ENCODE measurements at places on chromosomes 3 and 15. TPM values are rescaled to one million over a fixed set of nuclear protein-coding genes. Genes with fewer than 3 reads are reported as not detected.

DNA sequence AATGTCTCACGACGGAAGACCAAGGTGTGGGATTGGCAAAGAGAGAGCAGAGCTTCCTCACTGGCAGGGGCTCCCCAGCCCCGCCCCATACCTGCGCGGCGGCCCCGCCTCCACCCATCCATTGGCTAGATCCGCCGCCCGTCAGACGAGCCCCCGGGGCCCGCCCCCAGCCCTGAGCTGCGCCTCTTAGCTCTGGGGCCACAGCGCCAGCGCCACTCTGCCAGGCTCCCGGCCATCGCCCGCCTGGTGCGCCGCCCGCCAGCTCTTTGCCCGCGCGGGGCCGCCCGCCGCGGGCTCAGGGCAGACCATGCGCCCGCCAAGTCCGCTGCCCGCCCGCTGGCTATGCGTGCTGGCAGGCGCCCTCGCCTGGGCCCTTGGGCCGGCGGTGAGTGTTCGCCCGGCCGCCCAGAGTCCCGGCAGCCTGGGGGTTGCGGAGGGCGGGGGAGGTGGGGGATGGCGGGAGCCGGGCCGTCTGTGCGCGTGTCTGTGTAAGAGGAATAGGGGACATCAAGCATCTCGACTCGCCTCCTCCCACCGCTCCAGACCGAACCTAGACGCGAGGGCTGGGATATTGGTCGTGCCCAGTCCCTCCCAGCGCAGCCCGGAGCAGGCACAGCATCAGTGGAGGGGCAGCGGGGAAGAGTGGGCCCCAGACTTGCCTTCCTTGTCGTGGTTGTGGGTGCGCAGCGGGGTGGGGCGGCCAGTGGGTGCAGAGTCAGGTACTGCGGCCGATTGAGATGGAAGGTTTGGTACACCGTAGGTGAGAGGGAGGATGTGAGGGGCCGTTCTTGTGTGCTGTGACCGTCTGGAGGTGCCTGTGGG is at the start of gene VIPR1:
TSS of gene VIPR1 (plus strand) at position 215 of the 822 bp plus-strand sequence. CDS start at position 308, 93 bp downstream.
- peaks cover 10% of the 10 kb centered on the region for H3K4me1 ChIP-seq
- DNase-seq, result peak; percentile 88
- no peaks in the 10 kb centered on the region for H3K36me3 ChIP-seq
- H3K27ac ChIP-seq, result no peak within 1 kb of the TSS
- peak within 1 kb of the TSS; percentile 70 for H3K4me3 ChIP-seq

DNA sequence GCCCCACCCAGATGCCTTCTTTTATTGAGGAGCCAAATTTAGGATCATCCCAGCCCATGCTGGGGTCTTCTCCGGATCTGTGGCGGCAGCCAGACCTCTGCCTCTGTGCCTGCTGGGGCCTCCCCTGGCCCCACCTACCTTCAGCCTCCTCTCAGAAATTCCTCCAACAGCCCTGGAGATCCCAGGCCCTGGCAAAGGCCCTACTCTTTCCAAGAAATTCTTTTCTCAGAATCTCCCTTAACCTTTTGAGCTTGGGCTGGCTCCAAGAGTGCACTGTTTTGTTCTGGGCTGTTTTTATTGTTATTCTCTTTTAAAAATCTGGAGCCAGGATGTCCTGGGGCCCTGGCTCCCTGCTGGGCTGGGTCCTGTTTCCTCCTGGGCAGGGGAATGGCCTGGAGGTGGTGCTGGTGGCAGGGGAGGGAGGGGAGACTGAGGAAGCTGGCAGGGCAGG is 57.8 kb downstream of the GRIP2 start:
- no peaks in the 10 kb centered on the region for H3K27me3 ChIP-seq
- peaks cover 13% of the 10 kb centered on the region for H3K4me1 ChIP-seq
- DNase-seq, result no peak
- peaks cover 1% of the 10 kb centered on the region for H3K36me3 ChIP-seq

- H3K27ac ChIP-seq, result no peak overlapping the region
- H3K4me3 ChIP-seq, result no peak overlapping the region
- DNase-seq, result no peak
- H3K27me3 ChIP-seq, result no peaks in the 10 kb centered on the region
Measured at GRCh38 chr15:100569391-100569790, 32.6 kb downstream of the LINS1 start.

DNA sequence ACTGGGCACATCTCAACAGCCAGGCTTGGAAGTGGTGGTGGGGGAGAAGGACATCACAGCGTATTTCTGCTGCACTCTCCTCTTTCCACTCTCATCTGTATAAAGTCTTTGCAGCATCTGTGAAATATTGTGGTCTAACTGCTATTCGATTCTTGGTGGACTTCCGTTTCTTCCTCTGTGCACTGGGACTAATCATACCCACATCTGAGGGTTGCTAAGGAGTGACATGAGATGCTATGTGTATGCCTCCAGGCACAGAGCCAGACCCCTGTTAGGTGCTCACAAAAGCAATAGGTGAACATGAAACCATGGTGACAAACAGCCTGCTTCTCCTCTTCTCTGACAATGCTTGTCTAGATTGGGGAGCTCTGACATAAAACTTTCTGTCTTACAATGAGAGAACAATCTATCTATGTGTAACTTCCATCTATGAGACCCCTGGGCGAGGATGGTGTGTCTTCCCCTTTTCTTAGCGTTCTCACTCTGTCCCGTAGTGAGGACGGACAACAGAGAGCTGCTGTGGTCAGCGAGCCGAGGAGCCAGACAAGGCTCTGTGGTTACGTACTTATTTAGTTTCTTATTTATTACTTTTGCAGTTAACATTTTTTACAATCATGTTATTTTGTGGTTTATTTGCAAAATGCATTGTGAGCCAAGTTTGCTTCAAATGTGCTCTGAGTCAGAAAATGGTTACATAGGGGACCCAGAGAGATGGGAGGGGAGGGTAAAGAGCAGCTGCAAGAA is 196.7 kb upstream of the TPRG1 start:
- H3K36me3 ChIP-seq, result no peaks in the 10 kb centered on the region
- no peak overlapping the region for H3K27ac ChIP-seq
- H3K4me3 ChIP-seq, result no peak overlapping the region
- H3K27me3 ChIP-seq, result no peaks in the 10 kb centered on the region
- DNase-seq, result no peak
- H3K4me1 ChIP-seq, result no peaks in the 10 kb centered on the region

GRCh38 chr15:68666120-68666811 is 87.5 kb downstream of the CORO2B start:
- no peaks in the 10 kb centered on the region for H3K4me1 ChIP-seq
- no peaks in the 10 kb centered on the region for H3K36me3 ChIP-seq
- DNase-seq, result no peak
- H3K27me3 ChIP-seq, result no peaks in the 10 kb centered on the region
- no peak overlapping the region for H3K4me3 ChIP-seq
- H3K27ac ChIP-seq, result no peak overlapping the region

Gene ALDH1A2
- total RNA-seq, result 0.61 TPM

Gene ARHGEF26
- total RNA-seq, result 20.8 TPM
